ENCODE measurements at places on chromosomes 1 and 21. TPM values are rescaled to one million over a fixed set of nuclear protein-coding genes. Genes with fewer than 3 reads are reported as not detected.

- DNase-seq = no peak
These were observed 15.7 kb upstream of the LUZP1 start for GRCh38 chr1:23184212-23184934.

GRCh38 chr1:174818951-174819350 is 180.8 kb upstream of the CACYBP start:
- DNase-seq = no peak

DNA sequence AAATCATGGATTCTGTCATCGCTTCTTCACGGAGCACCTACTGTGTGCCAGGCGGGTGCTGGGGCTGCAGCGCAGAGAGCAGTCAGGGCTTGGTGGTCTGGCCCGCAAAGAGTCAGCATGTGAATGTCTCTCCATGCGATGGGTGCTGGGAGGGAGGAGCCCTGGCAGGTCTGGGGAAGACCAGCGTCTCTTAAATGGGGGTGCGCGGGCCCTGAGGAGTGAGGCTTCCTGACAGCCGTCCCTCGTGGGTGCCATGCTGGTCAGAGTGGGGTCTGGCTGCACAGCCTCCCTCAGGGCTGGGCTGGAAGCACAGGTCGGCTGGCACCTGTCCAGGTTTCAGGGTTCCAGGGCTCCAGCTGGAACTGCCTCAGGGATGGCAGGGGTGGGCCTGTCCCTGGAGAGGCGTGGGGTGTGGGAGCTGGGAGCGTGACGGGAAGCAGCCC is 18.5 kb downstream of the TP73 start:
- DNase-seq = peak; percentile 50

Gene ELAPOR1
- total RNA-seq = 0.31 TPM

Measured in right cardiac atrium (tissue), 5 donors.